ENCODE measurements at places on chromosomes 1 and 21.
A peak's percentile ranks its signal among the peaks of the same experiment; 100 is the strongest.

DNA sequence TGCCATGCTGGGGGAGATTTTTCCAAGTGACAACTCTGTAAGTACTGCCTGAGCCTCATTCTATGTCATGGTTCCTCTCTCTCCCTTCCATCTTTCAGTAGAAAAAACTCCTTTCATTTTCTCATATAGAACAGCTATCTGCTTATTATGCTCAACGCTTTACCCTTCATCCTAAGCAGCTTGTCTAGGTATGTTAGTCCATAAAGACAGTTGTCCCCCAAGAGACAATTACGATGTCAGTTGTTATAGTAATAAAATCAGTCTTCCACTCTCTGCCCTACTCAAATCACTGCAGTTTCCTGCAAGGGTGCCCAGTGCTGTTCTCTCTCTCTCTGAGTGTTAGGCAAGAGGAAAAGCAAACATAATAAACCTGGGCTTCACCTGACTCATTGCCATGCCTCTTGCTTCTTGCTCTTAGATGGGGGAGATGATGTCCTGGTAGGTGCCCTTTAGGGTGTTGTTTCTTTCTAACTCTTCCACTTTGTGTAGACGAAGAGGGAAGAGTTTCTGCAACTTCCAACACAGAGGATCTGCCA is 59.4 kb downstream of the PAPPA2 start:
- DNase-seq: no peak

GRCh38 chr1:159071970-159072582 is 4.5 kb downstream of the AIM2 start:
- DNase-seq: no peak

DNA sequence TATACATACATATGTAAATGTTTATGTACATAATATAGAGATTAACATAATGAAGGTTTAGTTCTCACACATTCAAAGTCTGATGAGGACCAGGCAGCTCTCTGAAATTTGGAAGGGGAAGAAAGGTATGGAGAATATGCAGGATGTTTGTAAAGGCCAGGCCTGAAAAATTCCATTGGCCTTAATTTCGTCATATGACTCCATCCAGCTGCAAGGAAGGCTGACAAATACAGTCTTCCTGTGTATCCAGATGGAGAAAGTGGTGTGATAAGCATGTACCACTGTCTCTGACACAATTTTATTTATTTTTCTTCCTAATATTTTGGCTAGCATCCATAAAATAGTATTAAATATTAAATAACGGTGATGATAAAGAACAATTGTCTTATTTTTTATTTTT is 6.3 kb upstream of the SGIP1 start:
- no peak for DNase-seq

DNA sequence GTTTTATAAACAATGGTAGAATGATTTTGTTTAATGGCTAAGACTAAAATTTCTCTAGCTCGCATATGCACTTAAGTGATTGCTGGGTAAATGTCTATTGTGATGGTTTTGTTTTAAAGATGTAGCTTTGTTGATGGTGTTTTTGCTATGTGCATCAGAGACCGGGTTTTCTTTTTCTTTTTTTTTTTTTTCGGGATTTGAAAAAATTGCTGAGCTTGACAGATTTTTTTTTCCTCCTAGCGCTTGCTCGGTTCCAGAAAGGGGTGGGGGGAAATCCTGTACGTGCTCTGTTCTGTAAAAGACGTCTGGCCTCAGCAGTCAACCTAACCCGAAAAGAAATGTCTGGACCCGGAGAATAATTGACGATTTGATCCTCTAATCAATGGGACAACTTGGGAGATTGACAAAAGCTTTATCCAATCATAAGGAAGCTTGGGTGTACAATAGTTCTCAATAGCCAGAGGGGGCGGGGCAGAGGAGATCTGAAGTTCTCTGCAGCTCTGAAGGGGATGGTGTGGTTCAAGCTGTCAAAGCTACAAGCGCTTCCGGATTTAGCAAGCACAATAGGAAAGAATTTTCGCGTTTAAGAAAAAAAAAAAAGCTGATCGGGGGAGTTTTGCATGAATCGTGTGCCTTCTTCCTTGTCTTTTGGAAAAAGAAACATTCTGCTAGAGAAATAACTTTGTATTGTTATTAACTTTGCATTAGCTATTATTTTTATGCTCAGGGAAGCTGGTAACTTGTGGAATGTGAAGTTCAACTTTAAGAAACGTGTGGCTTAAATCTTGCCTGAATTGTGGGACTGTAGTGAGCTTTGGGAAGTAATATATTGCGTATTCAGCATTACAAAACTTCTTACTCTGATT is 4.5 kb upstream of the NFIA start:
- DNase-seq: peak; percentile 87

GRCh38 chr1:216905781-216906180 is 182.6 kb upstream of the ESRRG start:
- DNase-seq: no peak

- no peak for DNase-seq
Measured at GRCh38 chr21:46120301-46121285, 22.7 kb downstream of the COL6A2 start.

DNA sequence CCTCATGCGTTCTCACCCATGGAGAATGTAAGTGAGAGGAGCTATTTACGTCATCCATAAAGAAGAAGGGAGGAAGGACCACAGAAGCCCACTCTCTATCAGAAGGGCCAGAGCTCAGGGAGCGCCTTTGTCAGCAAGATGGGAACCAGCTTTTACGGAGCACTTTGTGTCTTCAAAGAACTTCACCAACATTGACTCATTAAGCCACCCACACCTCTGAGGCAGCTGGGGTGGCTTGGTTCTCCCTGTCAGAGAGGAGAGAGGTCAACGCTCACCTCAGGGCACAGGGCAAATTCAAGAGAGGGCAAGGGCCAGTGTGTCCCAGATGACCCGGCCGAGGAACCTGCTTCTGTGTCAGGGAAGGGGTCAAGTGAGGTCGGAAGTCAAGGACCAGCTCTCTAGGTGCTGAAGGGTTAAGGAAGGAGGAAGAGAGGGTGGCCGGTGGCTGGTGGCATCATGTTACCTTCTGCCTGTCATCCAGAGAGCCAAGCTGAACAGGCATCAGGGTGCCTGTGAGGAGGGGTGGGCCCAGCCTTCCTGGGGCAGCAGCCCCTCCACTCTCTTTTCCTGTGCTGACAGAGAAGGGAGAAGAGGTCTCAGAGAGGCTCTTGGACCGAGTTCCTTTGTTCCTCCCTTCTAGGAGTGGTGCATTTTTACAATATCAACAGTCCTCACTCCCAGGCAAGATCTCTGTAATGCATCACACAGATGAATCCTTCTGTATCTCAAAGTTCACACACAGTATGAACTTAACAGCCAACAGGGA is 109.0 kb downstream of the ETS2 start:
- DNase-seq: no peak

DNA sequence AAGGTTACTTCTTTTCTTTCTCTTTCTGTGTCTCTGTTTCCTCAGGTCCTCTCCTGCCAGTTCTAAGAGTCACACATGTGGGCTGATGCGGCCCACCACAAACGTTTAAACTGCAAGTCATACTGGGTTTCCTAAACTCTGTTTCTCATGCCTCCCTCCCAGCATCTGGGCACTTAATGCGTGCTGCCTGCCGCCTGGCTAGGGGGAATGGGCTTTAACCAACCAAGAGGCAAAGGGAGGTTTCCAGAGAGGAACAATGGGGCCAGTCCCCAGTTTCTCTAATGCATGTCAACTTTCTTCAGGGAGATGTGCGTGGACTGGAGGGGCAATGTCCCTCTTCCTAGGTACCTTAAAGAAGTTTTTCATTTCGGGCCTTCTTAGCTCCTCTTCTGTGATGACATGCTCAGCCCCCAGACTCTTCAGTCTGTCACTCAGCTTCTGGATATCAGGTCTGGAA is 19.9 kb upstream of the SRSF4 start:
- DNase-seq: no peak

GRCh38 chr1:19096036-19096833 is 113.8 kb downstream of the UBR4 start:
- DNase-seq: no peak

DNA sequence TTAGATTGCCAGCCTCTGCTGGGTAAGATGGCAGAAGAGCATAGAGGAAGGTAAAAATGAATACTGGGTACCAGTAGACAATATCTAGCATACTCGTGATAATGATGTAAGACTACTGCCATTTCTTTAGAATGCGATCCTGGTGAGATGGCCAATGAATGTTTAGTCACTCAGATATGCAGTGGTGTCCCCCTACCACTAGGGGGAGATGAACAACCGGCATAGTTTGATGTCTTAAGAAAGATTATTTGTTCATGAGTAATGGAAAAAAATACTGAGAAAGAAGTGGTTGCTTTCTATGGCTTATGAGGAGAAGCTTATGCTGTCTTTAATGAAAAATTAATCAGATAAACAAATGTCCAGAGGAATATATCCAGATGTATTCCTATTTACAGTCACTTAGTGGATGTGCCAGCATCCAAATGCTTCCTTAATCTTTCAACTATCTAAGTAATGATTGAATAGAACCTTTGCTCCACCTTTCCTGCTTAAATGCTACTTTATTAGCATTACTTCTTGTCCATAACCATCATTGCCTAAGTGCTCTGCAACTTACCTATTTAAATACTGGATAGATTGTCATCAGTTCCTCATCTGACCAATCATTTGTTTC is 256.6 kb downstream of the ST6GALNAC3 start:
- no peak for DNase-seq

DNA sequence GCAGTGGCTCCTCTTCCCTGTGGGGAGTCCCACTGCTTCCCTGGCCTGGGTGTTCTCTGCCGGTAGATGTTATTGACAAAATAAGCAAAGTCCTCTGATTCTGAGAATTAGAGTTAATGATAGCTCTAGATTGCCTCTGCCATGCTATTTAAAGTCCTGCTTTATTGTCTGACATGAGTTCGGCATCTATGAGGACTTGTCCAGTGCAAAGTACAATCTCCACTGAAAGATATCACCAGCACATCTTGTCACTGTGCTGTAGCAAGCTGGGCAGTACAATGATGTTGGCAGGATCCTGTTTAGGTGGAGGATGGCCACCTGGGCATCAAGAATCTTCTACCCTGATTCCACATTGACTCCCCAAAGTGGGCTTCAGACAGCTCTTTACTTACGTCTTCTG is 54.0 kb upstream of the ATP5PO start:
- no peak for DNase-seq

- DNase-seq: no peak
Measured at GRCh38 chr1:12458571-12458970, 159.4 kb downstream of the DHRS3 start.

DNA sequence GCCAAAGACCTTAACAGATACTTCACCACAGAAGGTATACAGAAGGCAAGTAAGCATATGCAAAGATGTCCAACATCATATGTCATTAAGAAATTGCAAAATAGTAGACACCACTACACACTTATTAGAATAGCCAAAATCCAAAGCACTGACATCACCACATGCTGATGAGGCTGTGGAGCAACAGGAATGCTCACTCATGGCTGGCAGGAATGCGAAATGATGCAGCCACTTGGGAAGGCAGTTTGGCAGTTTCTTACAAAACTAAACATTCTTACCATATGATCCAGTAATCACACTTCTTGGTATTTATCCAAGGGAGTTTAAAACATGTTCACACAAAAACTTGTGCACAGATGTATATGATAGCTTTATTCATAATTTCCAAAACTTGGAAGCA is 261.2 kb upstream of the AJAP1 start:
- DNase-seq: no peak
